Stimulated activated CD4-positive, alpha-beta T cell treated with anti-CD3 and anti-CD28 coated beads, Interleukin-12 subunit alpha, Interleukin-12 subunit beta, amount 100 ng/mL, for 48 hours (primary cell): ENCODE measurements at places on chromosomes 13 and 19.

GRCh38 chr19:53868091-53868891 is 608 bp downstream of the MYADM start:
- no peak for DNase-seq

DNA sequence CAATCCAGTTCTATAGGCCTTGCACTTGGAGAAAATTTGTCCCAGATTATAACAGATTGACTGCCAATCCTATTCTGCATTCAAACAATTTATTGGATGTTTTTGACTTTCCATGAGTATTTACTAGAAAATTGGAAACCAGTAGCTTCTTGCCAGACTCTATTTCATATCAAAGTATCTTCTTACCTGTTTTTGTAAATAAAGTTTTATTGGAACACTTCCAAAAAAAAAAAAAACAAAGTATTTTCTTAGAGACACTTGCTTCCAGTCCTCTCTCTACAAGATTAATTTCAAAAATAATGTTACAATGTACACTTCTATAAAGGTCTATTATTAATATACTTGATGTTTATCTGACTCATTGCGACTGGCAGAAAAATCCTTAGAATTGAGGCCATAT is 209.2 kb upstream of the PCDH9 start:
- DNase-seq, result no peak

- no peak for DNase-seq
Observed at GRCh38 chr13:73722120-73722519, 412.1 kb downstream of the KLF12 start.

- DNase-seq, result peak; percentile 58
Observed at GRCh38 chr19:4831304-4831978, at the start of gene TICAM1. TICAM1 (minus strand) TSS chr19:4831712; CDS start chr19:4818377, 13,335 bp downstream.

GRCh38 chr13:108034909-108035410 is 180.4 kb downstream of the LIG4 start:
- no peak for DNase-seq

GRCh38 chr13:112027250-112027649 is 39.7 kb upstream of the SOX1 start:
- no peak for DNase-seq

GRCh38 chr19:28492621-28493020 is 720.3 kb downstream of the UQCRFS1 start:
- DNase-seq, result no peak

DNA sequence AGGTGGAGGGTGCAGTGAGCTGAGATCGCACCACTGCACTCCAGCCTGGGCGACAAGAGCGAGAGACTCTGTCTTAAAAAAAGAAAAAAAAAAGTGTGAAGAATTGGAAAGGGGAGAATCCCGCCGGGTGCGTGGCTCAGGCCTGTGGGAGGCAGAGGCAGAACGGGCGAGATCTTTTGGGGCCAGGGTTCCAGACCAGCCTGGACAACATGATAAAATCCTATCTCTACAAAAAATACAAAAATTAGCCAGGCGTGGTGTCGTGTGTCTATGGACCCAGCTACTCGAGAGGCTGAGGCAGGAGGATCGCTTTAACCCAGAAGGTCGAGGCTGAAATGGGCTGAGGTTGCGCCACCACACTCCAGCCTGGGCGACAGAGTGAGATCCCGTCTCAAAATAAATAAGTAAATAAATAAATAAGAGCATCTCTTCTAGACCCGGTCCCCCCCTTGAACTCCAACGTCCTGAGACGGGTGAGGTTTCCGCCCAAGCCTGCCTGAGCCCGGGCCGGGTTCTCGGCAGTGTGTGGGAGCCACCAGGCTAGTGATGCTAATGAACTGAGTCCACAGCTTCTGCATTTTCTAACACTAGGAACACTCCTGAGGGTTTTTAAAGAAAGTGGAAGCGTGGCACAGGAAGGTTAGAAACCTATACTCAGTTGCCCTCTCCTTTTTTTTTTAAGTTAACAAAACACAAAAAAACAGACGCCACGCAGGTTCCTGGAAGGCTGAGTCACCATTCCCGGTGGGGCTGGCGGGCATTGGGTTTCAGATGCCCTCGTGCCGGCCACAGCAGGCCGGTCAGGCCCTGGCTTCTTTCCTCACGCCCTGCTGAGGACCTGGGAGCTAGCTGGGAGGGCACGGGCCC is 22.0 kb downstream of the GPX4 start:
- no peak for DNase-seq

- DNase-seq, result no peak
Observed at GRCh38 chr13:68410007-68410406, 1179.9 kb upstream of the PCDH9 start.

- no peak for DNase-seq
Observed at GRCh38 chr13:26606631-26607030, 49.1 kb downstream of the WASF3 start.

GRCh38 chr13:94483970-94484369 is 4.5 kb upstream of the DCT start:
- DNase-seq, result no peak

- no peak for DNase-seq
Observed at GRCh38 chr19:38562096-38562495, 55.7 kb downstream of the MAP4K1 start.

GRCh38 chr13:93687261-93687660 is 460.7 kb downstream of the GPC6 start:
- DNase-seq, result no peak

- DNase-seq, result no peak
Observed at GRCh38 chr13:75656425-75656989, 20.4 kb downstream of the LMO7 start.

DNA sequence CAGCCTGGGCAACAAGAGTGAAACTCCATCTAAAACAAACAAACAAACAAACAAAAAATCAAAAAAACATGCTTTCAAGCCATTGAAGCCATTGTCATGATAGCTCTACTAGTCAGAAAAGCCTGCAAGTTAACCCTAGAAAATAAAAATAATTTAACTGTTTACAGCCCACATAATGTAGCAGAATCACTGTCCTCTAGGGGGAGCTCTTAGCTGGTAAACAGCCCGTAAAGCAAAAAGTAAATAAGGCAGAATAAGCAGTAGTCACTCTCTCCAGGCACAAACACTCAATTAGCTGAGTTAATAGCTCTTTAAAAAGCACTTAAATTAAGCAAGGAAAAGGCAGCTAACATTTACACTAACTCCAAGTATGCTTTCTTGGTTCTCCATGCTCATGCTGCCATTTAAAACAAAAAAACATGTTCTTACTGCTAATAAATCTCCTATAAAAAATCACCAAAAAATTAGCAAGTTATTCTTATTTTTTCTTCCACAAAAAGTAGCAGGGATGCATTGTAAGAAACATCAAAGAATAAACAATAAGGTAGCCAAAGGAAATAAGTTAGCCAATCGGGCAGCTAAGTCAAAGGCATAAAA is 11.3 kb downstream of the LILRB4 start:
- no peak for DNase-seq

DNA sequence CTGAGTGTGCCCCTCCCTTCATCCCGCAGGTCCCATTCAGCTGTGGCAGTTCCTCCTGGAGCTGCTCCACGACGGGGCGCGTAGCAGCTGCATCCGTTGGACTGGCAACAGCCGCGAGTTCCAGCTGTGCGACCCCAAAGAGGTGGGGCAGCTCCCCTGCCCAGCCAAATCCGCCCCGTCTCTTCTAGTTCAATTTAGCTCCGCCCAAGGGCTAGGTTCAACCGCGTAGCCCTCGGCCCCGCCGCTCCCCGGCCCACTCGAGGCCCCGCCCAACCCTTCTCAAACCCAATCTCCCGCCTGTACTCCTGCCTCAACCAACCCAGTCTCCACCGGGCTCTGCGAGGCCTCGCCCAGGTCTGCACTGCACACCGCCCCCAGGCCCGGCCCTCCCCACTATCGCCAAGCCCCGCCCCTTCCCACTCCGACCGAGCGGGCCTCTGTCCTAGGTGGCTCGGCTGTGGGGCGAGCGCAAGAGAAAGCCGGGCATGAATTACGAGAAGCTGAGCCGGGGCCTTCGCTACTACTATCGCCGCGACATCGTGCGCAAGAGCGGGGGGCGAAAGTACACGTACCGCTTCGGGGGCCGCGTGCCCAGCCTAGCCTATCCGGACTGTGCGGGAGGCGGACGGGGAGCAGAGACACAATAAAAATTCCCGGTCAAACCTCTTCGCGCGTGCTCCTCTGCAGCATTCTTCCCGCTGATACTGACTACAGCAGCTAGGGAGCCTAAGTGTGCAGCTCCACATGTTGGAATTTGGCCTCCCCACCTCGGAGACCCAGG is 2.9 kb downstream of the ETV2 start:
- peak; percentile 94 for DNase-seq

DNA sequence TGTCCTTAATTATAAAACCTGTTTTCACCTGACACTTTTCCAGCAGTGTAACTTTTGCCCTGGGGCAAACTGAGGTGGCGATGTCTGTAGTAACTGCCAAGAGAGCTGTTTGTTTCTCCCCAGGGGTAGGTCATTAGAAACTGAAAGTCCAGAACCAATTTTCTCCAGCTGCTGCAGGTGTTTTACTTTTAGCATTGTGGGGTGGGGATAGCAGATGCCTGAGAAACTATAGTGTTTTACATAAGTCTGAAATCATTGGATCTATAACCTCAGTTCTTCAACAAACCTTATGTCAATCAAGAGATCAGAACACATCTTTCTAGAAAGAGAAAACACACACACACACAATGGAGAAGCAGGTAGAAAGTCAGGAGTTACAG is 92.7 kb downstream of the LHFPL6 start:
- no peak for DNase-seq
